ENCODE measurements at places on chromosomes 6 and 20. TPM values are rescaled to one million over a fixed set of nuclear protein-coding genes. Genes with fewer than 3 reads are reported as not detected.

DNA sequence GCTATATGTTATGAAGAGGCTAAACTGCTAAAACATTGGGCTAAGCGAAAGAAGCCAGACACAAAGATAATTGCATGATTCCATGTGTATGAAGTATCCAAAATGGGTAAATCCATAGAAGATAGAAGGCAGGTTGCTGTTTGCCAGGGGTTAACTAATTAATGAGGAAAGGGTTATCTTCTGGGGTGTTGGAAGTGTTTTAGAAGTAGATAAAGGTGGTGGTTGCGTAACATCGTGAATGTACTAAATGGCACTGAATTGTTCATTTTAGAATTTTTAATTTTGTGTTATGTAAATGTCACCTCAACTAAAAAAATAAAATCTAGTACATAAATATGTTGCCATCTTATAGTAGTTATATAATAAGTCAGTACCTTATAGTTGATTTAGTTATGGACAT, 104.4 kb upstream of the ADGRF4 start:
- H3K36me3 ChIP-seq = no peaks in the 10 kb centered on the region
- no peaks in the 10 kb centered on the region for H3K4me1 ChIP-seq
- no peak for DNase-seq
- no peaks in the 10 kb centered on the region for H3K27me3 ChIP-seq

- no peak overlapping the region for H3K4me3 ChIP-seq
- no peaks in the 10 kb centered on the region for H3K4me1 ChIP-seq
- H3K27me3 ChIP-seq = no peaks in the 10 kb centered on the region
- DNase-seq = no peak
- no peak overlapping the region for H3K27ac ChIP-seq
These were observed 26.2 kb upstream of the FOXP4 start for GRCh38 chr6:41519745-41520699.

DNA sequence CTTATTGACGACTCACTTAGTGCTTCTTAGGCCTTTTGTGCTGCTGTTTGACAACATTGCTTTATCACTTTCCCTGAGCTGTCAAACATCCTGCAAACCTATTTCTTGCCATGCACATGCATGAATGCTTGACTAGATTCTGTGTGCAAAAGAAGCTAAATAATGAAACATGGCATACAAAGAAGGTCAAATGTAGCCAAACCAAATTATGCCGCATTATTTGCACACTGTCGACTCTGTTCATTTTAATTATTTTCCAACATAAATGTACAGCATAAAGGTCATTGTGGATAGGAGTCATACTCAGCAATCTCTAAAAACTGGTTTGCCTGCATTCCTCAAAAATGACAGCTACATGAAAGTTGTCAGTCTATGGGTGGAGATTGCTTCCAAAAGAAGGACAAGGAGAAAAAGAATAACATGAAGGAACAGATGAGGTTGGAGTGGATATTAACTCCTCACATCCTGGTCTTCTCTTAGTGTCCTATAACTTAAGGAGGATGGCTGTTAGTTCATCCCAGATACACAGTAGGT, 123.1 kb upstream of the STXBP5 start:
- peaks cover 5% of the 10 kb centered on the region for H3K4me1 ChIP-seq
- no peaks in the 10 kb centered on the region for H3K36me3 ChIP-seq
- no peak overlapping the region for H3K4me3 ChIP-seq

DNA sequence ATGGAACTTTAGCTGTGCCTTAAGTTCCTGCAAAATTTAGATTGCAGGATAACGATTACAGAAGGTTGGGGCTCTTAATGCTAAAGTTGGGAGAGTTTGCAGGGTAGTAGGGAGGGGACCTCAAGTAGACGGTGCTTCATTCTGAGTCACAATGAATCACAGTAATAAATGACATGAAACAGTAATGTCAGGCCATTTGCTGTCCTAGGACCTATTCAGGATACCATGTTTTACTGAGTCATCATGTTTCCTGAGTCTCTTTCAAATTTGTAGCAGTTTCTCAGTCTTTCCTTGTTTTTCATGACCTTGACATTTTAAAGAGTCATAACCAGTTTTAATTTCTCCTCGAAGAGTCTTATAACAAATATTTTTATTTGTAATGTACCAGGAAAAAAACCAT, 406.9 kb upstream of the MAP3K7 start:
- no peaks in the 10 kb centered on the region for H3K36me3 ChIP-seq
- H3K27ac ChIP-seq = no peak overlapping the region
- no peaks in the 10 kb centered on the region for H3K4me1 ChIP-seq
- H3K27me3 ChIP-seq = no peaks in the 10 kb centered on the region

DNA sequence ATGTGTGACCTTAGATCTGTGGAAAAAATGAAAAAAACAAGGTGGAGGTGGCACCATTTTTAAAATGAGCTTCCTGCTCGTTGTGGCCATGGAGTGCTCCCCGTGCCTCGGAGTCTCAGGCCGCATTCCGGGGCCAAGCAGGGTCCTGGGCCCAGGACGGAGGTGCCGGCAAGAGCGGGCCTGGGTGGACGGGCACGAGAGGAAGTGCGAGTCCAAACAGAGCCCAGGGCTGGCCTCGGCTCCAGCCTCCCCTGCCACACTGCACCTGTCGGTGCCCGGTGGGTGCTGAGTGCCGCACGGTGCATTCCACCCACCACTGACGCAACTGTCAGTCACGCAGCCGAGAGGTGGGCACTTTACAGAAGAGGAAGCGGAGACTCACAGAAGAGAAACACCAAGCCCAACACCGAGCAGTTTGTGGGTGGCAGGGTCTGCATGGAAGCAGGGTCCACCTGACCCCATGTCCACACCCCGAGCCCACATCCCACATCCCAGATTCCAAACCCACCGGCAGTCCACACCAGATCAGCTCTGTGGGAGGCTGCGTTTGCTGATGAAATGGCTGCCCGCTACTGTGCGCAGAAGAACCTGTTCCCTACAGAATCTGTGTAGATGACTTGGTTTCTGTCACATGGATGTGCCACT, 97.7 kb downstream of the PSMB1 start:
- no peak overlapping the region for H3K4me3 ChIP-seq
- H3K36me3 ChIP-seq = no peaks in the 10 kb centered on the region
- DNase-seq = no peak
- H3K27me3 ChIP-seq = no peaks in the 10 kb centered on the region

DNA sequence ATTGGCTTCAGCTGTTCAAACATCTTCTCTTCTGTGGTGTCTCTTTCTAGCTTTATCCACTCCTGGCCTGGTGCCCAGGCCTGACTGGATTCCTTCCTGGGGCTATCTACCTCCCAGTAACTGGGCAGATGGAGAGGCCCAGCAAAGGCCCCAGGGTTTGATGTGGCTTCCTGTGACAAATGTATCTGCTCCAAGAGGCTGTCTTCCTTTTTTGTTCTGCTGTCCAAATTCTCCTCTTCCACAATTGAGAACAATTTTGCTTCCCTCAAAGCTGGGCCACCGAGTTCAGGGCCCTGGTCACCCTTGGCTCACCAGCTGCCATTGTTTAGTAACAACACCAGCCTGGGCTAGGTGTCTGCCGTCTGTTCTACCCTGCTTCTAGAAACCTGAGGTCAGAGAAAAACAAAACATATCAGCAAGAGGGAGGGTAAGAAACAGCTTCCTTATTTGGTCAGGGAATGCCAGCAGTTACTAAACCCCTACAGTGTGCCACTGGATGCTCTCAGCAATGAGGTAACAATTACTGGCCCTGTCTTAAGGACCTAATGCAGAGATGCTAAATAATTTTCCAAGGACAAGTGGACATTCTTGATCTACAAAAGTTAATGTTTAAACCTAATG, 3.9 kb downstream of the ZFP57 start:
- no peaks in the 10 kb centered on the region for H3K36me3 ChIP-seq
- no peaks in the 10 kb centered on the region for H3K4me1 ChIP-seq
- no peak for DNase-seq
- no peaks in the 10 kb centered on the region for H3K27me3 ChIP-seq

DNA sequence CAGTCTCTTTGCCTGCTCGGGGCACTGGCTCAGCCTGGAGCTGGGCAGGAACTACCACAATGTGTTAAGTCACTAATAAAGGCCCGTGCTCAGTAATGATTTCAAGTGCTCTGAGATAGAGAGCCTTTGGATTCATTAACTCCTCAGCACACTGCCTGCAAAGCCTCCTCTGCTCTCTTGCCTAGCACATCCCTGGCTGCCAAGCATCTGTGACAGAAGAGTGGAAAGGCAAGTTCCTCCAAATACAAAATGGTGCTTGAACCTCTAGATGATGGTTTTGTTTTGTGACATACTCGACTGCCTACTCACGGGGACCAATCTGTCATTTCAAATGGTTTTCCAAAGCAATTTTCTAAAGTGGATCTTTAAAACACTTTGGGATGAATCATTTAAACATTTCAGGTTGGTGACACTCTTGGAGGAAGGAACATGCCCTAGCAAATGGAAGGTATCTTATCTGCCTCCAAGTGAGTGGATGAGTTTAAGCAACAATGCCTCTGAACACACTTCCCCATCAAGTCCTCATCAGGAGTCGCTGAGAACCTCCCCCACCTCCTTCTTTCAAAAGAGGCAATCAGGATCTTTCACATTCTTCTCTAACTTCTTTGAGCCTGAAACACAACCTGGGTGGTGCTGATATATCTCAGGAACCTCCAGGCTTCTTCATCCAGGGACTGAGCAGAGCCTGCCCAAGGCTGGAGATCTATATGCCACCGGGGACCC, 35.8 kb downstream of the METTL24 start:
- no peaks in the 10 kb centered on the region for H3K36me3 ChIP-seq
- no peaks in the 10 kb centered on the region for H3K27me3 ChIP-seq

DNA sequence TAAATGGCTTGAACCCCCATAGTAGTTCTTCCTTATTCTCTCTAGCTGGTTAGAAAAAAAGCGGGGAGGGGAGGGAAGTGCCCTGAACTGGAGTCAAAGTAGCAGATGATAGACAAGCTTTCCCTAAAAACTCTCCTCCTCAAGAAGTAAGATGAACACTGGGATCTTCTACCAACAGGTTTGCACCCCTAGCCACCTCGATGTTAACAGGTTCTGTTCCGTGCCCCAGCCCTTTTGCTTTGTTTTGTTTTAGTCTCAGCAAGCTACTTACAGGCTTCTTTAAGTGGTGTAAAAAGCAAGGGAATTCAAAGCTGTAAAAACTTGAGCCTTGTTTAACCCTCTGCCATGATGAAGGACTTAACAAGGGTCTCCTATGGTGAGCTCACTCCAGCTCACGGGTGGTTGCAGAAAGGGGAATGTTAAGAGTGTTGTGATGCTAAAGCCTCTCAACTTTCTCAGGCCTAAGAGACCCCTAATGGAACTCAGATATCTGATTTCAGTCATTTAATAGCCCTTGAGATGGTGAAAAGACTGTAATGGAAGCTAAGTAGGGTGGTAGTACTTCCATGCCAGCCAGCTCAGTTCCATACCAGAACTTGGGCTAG, 106.0 kb downstream of the FOXO3 start:
- no peak overlapping the region for H3K4me3 ChIP-seq
- H3K36me3 ChIP-seq = no peaks in the 10 kb centered on the region
- no peaks in the 10 kb centered on the region for H3K27me3 ChIP-seq
- peaks cover 13% of the 10 kb centered on the region for H3K4me1 ChIP-seq
- no peak for DNase-seq

GRCh38 chr6:137361701-137362100, 132.5 kb downstream of the OLIG3 start:
- DNase-seq = no peak
- H3K27ac ChIP-seq = no peak overlapping the region
- H3K36me3 ChIP-seq = no peaks in the 10 kb centered on the region
- no peak overlapping the region for H3K4me3 ChIP-seq
- no peaks in the 10 kb centered on the region for H3K27me3 ChIP-seq
- no peaks in the 10 kb centered on the region for H3K4me1 ChIP-seq

DNA sequence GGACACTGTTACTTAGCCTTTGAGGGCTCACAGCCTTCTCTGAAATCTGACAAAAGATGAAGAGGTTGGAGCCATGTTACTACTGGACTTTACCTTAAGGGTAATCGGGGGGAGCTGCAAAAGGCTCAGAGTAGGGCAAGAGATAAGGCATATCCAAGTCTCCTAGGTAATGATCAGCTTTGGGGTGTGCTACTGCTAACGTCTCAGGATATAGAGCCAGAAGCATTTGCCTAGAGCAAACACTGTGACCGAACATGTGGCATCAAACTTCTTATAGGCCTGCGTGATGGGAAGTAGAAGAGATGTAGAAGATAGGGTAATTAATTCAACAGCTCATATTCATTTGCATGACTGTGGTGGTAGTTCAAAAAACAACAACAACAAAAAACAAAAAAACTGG, 11.1 kb downstream of the UBE2V1 start:
- H3K36me3 ChIP-seq = no peaks in the 10 kb centered on the region
- no peak overlapping the region for H3K4me3 ChIP-seq
- H3K27me3 ChIP-seq = no peaks in the 10 kb centered on the region
- H3K27ac ChIP-seq = no peak overlapping the region
- H3K4me1 ChIP-seq = no peaks in the 10 kb centered on the region

- no peak overlapping the region for H3K4me3 ChIP-seq
- no peak for DNase-seq
- no peaks in the 10 kb centered on the region for H3K27me3 ChIP-seq
- H3K27ac ChIP-seq = no peak overlapping the region
- no peaks in the 10 kb centered on the region for H3K36me3 ChIP-seq
These were observed 73.9 kb downstream of the WDR27 start for GRCh38 chr6:169627736-169628607.

DNA sequence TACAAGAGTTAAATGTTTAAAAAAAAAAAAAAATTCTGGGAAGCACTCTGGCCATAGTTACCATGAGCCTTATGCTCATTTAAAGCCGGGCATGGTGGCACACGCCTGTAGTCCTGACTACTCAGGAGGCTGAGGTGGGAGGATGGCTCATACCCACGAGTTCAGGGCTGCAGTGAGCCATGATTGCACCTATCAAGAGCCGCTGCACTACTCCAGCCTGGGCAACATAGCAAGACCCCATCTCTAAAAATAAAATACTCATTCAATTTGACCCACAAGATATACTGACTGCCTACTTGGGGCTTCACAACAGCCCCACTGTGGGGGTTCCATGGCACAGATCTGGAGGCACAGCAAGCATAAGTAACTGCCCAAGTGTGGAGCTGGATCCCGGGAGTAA, 112.0 kb upstream of the NFATC2 start:
- H3K4me1 ChIP-seq = no peaks in the 10 kb centered on the region
- H3K36me3 ChIP-seq = no peaks in the 10 kb centered on the region
- no peak for DNase-seq
- H3K27me3 ChIP-seq = no peaks in the 10 kb centered on the region
- H3K27ac ChIP-seq = no peak overlapping the region
- no peak overlapping the region for H3K4me3 ChIP-seq

- H3K4me1 ChIP-seq = no peaks in the 10 kb centered on the region
These were observed 291.1 kb upstream of the EXOC2 start for GRCh38 chr6:984031-984430.

- H3K4me3 ChIP-seq = peak overlapping the region; percentile 44
- peaks cover 3% of the 10 kb centered on the region for H3K36me3 ChIP-seq
- no peaks in the 10 kb centered on the region for H3K4me1 ChIP-seq
- peak overlapping the region; percentile 82 for H3K27ac ChIP-seq
- no peaks in the 10 kb centered on the region for H3K27me3 ChIP-seq
These were observed 115.0 kb downstream of the OGFRL1 start for GRCh38 chr6:71403422-71404134.

- H3K36me3 ChIP-seq = no peaks in the 10 kb centered on the region
- no peak for DNase-seq
- H3K4me3 ChIP-seq = no peak overlapping the region
- H3K27ac ChIP-seq = no peak overlapping the region
These were observed 7.8 kb upstream of the CST3 start for GRCh38 chr20:23645575-23645974.

The CDSN gene
- total RNA-seq = not detected

The HMGCLL1 gene
- 6.9 TPM for total RNA-seq

The MROH8 gene
- total RNA-seq = 2.0 TPM

The TAGAP gene
- total RNA-seq = 4.1 TPM

The DZANK1 gene
- 2.6 TPM for total RNA-seq

The CMTR1 gene
- 32.4 TPM for total RNA-seq

The ADAM33 gene
- 37.4 TPM for total RNA-seq
